ENCODE measurements at places on chromosomes 4 and X.

- DNase-seq = no peak
These were observed 3.3 kb downstream of the PCDH10 start for GRCh38 chr4:133152330-133152821.

DNA sequence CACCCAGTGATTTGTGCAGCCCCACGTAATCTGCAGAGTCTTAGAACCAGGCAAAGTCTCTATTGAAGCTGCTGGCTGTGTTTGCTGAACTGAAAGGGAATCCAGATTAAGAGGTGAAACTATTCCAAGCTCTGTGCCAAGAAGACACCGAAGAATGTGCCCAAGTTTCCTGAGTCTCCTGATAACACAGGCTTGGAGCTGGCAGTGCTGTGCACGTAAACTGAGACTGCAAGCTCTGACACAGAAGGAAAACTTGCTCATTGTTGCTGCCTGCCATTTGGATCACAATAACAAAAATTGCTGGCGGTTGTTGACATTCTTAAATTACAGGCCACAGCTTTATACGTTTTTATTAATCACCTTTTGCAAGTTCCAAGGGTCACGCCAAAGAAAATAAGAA lies 60.2 kb upstream of the VCX3B start:
- no peak for DNase-seq

- no peak for DNase-seq
These were observed 173.6 kb downstream of the RCHY1 start for GRCh38 chr4:75340561-75340960.

DNA sequence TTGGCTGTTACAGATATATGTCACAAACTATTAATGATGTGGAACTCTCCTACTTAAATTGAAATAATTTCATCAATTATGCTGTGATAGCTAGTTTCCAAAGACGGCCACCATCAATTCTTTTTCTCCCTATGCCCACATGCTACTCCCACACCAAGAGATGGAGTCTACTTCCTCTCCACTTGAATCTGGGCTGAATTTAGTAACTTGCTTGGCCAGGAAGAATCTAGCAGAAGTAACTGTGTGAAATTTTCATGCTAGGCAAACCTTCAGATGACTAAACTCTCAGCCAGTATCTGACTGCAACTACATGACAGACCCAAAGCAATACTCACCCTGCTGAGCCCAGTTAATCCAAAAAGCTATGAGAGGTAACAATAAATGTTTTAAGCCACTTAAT lies 3.2 kb downstream of the SEPSECS start:
- DNase-seq = no peak

DNA sequence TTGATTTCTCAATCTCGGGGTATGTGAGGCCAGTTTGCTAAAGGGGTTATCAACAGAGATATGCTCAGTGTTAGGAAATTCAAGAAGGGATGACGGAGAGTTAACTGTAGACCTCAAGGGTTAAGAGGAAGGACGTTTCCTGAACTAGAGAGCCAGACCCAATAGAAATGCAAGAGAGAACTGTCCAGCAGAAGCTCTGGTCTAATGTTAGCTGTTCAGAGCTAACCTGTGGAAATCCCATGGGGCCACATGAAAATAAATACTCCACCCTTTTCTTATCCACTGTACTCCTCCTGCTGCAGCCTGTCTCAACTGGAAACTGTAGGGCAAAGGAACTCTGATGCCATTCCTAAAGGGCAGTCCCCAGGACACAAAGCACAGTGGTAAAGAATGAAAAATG lies 274.3 kb downstream of the DMD start:
- DNase-seq = no peak

DNA sequence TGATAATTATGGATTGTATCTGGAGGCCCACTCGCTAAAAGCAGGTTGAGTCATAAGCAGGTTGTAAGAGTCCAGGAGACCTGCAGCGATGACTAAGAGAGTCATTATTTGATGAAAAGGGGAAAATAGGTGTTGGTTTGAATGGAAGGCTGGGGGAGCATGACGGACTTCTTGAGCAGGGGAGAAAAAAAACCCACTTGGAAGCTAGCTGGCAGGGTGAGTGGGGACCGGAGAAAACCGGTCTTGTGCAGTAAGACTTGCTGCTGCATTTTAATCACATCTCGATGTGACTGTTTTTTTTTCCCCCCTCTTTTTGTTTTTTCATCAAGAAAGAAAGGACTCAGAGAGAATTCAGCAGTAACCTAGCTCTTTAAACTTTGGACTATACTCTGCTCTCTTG lies 90.0 kb downstream of the IGSF1 start:
- no peak for DNase-seq

GRCh38 chrX:112931900-112932299 lies 91.3 kb upstream of the AMOT start:
- DNase-seq = no peak

All from activated T-helper 1 cell treated with anti-CD3 and anti-CD28 coated beads, Interleukin-2, amount 50 U/mL, for 16 hours (primary cell).